ENCODE measurements at places on chromosomes 5 and 9.

- DNase-seq = no peak
Measured at GRCh38 chr5:45648744-45649143, 47.4 kb downstream of the HCN1 start.

- DNase-seq = no peak
Measured at GRCh38 chr9:114396558-114397218, 8.9 kb upstream of the AKNA start.

GRCh38 chr5:35821513-35821912 lies 35.2 kb upstream of the IL7R start:
- no peak for DNase-seq

GRCh38 chr9:94443032-94443722 lies 111.7 kb upstream of the PCAT7 start:
- no peak for DNase-seq

DNA sequence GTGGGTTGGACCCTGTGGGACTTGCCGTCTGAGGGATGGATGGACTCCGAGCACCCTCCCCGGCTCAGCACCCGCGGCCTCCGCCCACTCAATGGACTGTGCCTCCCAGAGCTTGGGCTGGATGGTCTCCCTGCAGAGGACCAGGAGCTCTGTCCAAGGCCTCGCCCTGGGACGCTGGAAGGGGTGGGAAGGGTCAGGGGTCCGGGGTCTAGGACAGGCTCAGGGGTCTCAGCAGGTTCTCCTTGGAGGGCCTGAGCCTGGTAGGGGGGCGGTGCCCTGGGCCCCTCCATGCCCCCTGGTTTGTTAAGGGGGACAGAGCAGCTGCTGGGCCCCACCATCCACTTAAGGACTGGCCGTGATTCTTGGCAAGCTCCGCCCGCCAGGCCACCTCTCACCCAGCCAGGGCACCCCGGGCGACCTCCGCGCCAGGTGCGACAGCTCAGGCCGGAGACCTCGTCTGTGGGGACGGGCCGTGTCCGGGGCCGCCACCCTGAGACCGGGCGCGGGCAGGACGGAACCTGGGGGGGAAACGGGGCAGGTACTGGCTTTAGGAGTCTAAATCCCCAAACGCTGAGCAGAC lies 29.2 kb downstream of the EXOC3 start:
- DNase-seq = no peak

- no peak for DNase-seq
Measured at GRCh38 chr5:17327048-17327625, 109.7 kb downstream of the BASP1 start.

DNA sequence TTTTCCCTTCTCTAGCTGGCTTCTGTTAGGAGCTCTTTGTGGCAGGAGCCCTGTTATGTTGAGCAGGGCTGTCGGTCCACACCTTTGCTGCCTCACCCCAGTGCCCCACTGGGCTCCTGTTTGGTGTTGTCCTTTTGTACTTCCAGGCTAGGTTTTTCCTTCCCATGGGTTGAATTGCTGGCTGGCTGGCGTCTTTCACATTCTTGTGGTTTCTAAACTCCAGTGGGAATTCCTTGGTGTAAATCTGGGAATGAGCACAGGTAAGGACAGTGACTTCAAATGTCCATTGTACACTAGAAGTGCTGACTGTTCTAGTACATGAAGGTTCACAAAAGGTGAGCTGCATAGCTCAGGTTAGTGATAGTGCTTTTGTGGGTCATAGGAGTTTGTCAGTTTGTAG lies 30.4 kb downstream of the RASGRF2 start:
- no peak for DNase-seq

DNA sequence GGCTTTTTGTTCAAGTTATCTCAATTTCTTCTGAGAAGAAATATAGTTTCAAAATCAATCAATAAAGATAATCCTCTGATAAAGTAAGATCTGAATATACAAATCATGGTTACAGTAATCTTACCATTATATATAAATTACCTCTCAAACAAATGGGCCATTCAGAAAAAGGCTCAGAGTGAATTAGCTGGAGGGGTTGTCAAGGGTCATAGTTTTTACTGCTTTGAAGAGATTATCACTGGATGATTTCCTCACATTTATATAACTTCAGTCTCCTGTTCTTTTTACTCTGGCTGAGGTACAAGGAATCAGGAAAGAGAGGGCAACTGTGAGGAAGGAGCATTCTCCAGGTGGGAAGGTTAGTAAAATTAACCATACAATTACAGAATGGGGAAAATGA lies 148.6 kb upstream of the ELL2 start:
- DNase-seq = no peak

- no peak for DNase-seq
Measured at GRCh38 chr5:43303242-43303641, 10.0 kb downstream of the HMGCS1 start.

DNA sequence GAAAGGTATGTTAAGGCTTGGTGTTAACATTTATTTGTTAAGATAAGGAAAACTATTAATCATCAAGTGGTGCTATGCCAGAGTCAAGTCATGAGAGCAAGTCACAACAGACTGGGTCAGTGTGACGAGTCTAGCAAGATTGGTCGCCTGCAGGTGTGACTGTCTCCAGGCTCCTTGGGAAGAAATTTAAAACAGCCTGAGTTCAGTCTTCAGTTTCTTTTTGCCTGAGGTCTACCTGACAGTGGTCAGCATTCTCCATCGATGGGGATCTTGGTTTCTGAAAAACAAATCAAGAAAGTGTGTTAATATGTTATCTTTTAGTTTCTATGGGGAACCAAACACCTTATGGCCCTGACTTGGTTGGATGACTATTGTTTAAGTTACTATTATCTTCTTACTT lies 56.3 kb downstream of the CETN3 start:
- no peak for DNase-seq

- no peak for DNase-seq
Measured at GRCh38 chr9:110334871-110335270, 2.8 kb downstream of the TXNDC8 start.

GRCh38 chr5:76704131-76704663 lies 11.7 kb upstream of the F2R start:
- no peak for DNase-seq

- no peak for DNase-seq
Measured at GRCh38 chr9:9319007-9319406, 1293.8 kb downstream of the PTPRD start.

DNA sequence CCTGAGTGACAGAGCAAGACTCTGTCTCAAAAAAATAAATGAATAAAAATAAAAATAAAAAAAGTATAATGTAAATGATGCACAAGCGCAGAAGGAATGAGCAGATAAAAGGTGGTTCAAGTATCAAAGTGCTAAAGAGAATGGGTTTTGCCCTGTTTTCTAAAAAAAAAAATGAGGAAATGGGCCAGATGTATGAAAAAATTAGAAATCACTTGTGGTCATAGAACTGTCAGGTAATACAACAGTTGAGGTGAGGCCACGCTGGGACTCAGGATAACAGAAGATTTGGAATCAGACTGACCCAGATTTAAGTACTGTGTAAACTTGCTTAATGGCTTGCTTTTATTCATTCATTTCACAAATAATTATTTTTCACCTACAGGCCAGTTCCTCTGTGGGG lies 69.8 kb downstream of the MAPKAP1 start:
- DNase-seq = no peak

- DNase-seq = no peak
Measured at GRCh38 chr5:35788724-35789123, 68.0 kb upstream of the IL7R start.

DNA sequence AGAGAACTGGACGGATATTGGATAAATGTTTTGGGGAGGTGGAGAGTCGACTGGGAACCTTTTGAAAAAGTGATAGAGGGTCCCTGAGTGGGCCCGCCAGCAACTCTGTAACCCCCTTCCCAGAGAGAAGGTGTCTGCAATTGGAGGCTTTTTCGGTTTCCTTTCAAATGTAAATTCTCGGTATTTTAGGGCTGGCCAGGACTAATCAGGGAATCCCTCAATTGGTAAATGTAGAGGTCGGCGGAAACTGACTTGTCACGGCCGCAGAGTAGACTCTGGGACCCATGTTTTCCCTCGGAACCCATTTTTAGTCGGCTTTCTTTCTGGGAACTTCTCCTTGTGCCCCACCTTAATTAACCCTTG lies 524 bp downstream of the CCNB1 start:
- DNase-seq = no peak

DNA sequence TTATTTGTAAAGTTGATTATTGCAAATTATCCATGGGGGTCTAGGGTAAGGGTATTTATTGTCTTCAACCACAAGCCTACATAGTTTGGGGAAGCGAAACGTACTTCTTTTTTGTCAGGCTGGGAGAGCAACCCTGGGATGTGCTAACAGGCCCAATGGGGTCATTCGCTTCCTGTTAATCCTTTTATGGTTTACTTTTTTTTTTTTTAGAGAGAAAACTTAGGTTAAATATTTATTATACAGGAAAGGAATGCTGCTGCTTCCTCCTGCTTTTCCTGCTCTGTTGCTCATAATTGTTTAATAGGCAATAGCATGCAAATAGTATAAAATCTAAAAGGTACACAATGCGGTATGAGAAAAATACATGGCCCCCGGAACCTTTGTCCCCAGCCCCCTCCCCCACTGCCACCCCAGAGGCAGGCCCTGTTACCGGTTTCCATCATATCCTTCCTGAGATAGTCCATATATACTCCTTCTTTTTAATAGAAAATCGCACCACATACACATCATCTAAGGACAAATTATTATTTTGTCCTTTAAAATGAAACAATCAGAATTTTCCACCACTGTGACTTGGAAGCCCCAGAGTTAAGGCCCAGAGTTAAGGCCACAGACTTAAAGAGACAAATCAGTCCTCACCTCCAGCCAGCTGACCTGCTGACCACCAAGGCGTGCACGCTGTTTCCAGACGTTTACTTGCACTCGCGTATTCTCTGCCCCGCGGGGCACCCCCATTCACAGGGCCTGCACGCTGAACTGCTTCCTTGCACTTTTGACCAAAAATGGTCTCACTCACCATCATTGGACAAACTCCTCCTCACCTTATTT lies 83.9 kb downstream of the NDFIP1 start:
- DNase-seq = no peak

GRCh38 chr9:113997610-113998009 lies 80.5 kb downstream of the AMBP start:
- DNase-seq = no peak

DNA sequence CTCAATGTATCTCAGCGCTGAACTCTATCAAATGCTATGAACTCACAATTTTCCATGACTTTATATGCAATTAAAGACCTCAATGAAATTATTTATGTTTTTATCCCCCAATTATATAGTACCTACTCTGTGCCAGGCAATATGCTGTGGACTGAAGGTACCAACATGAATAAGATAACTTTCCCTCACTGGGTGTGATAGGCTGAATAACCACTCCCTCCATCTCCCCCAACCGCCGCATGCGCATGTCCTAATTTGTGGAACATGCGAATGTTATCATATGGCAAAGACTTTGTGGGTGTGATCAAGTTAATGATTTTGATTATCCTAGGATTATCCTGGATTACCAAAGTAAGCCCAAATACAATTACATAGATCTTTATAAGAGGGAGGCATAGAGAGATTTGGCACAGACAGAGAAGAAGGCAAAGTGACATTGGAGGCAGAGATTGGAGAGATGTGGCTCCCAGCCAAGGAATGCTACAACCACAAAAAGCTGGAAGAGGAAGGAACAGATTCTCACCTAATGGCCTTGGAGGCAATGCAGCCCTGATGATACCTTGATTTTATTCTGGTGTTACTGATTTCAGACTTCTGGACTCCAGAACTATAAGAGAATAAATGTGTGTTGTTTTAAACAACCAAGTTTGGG lies 149.1 kb upstream of the VCAN start:
- no peak for DNase-seq

DNA sequence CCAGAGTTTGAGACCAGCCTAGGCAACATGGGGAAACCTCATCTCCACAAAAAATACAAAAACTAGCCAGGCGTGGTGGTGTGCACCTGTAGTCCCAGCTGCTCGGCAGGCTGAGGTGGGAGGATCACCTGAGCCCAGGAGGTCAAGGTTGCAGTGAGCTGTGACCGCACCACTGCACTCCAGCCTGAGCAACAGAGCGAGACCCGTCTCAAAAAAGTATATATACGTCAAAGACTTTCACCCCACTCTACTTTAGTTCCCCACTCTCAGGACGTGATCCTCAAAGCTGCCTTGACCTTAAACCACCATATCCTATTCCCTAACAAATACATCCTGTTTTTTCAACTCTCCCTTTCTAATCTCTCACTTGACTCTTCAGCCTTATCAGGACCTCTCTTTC lies 41.0 kb downstream of the PCDHGC5 start:
- DNase-seq = no peak

DNA sequence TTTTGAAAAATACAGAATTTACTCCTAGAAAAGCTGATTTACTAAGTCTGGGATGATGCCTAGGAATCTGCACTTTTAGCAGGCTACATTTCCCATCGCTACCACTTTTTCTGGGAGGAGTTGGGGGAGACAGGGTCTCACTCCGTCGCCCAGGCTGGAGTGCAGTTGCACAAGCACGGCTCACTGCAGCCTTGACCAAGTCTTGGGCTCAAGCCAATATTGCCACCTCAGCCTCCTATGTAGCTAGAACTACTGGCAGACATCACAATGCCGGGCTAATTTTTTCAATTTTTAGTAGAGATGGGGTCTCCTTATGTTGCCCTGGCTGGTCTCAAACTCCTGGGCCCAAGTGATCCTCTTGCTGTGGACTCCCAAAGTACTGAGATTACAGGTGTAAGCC lies 85.9 kb downstream of the NR6A1 start:
- no peak for DNase-seq

DNA sequence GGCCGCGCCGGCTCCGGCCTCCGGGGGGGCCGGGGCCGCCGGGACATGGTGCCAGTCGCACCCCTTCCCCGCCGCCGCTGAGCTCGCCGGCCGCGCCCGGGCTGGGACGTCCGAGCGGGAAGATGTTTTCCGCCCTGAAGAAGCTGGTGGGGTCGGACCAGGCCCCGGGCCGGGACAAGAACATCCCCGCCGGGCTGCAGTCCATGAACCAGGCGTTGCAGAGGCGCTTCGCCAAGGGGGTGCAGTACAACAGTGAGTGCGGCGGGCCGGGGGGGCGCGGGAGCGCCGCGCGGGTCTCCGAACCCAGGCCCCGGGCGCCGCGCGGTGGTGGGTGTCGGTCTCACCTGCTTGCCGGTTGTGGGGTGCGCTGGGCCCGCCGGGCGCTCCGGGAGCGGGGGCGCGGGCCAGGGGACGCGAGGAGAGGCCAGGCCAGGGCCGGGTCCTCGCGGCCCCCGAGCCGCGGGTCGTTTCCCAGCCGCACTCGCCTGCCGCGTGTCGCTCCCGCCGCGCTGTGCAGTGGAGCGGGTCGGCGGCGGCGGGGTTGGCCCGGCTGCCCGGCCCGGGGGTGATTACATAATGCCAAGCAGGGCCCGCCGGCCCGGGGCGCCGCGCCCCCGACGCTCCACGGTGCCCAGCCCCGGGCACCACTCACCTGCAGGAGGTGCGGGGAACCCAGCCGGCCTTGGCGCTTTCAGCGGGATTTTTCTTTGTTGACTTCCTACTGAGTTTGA lies 492 bp downstream of the RABL6 start:
- no peak for DNase-seq

Data from brain pericyte (primary cell).